Activated CD4-positive, alpha-beta T cell treated with anti-CD3 and anti-CD28 coated beads, Interleukin-2, amount 50 U/mL, for 48 hours (primary cell): ENCODE measurements at places on chromosomes 6 and 20.

DNA sequence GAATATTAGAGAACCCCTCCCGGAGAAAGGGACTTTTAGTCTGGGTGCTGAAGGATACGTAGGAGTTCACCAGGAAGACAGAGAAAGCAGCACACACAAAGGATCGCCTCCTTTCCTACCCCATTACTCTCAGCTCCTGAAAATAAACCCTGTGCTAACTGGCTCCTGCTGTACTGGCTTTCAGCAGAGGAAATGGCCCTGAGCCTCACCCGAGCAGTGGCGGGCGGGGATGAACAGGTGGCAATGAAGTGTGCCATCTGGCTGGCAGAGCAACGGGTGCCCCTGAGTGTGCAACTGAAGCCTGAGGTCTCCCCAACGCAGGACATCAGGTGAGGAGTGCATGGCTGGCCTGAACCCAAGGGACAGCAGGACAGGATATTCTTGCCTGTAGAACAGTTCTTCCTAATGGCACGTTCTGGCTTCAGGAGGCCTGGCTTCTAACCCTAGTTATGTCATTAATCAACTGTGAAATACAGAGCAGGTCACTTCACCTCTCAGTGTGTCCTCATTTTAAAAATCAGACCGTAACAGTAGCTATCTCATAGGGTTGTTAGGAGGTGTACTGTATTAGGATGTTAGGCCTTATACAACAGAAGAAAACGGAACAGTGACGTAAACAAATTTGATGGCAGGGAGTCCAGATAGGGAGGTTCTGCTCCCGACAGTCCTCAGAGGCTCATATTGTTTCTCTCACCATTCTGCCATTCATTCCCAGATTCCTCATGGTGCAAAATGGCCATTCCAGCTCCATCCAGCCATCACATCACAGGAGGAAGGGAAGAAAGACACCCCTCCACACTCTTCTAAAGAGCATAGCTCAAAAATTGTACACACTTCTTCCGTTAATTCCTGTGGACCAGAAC lies 1.8 kb downstream of the RBCK1 start:
- DNase-seq = no peak

DNA sequence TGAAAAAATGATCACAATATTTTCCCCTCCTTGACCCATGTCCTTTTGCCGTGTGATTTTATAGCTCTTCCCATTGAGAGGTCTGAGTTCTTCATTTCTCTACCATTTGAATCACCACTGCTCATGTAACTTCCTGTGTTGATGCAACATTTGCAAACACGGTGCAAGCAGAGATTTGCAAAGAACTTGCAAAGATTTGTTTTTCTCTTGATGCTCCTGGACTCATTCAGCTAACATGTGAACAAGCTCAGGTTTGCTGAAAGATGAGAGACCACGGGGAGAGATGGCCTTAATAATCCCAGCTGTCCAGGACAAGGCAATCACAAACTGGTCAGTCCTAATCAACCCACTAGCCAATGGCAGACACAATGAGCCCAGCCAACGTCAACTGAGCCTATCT lies 8.6 kb downstream of the VNN2 start:
- no peak for DNase-seq

DNA sequence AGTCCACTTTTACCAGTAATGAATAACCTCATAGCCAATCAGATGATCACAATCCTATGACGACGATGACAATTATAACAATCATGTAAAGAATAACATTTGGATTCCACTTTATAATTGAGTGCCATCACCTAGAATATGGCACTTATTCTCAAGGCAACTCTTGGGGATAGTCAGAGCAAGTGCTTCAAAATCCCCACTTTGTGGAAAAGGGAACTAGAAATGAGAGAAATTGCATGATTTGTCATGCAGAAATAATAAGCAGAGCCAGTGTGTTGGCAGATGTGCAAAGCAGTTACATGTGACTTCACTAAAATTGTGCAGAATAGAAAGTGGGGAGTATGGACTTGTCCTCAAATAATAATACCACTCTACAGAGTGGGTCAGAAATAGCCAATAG lies 41.3 kb downstream of the FRK start:
- no peak for DNase-seq

- DNase-seq = no peak
Measured at GRCh38 chr6:28947831-28948270, 24.1 kb upstream of the TRIM27 start.

GRCh38 chr6:89602166-89602565 lies 36.4 kb downstream of the LYRM2 start:
- no peak for DNase-seq

GRCh38 chr6:106908386-106908840 lies 66.1 kb downstream of the CD24 start:
- DNase-seq = no peak

- DNase-seq = peak; percentile 27
Measured at GRCh38 chr20:10671221-10671918, 2.4 kb downstream of the JAG1 start.

GRCh38 chr6:331622-332521 lies 39.6 kb downstream of the DUSP22 start:
- no peak for DNase-seq

- DNase-seq = no peak
Measured at GRCh38 chr6:149278997-149279396, 38.5 kb upstream of the TAB2 start.

GRCh38 chr6:113980937-113981554 lies 10.1 kb upstream of the HDAC2 start:
- no peak for DNase-seq

GRCh38 chr20:62396367-62397239 lies 9.7 kb downstream of the RPS21 start:
- DNase-seq = no peak

GRCh38 chr6:169220068-169220964 lies 33.3 kb downstream of the THBS2 start:
- DNase-seq = no peak

GRCh38 chr20:19260412-19261090 lies 48.1 kb downstream of the SLC24A3 start:
- DNase-seq = no peak

DNA sequence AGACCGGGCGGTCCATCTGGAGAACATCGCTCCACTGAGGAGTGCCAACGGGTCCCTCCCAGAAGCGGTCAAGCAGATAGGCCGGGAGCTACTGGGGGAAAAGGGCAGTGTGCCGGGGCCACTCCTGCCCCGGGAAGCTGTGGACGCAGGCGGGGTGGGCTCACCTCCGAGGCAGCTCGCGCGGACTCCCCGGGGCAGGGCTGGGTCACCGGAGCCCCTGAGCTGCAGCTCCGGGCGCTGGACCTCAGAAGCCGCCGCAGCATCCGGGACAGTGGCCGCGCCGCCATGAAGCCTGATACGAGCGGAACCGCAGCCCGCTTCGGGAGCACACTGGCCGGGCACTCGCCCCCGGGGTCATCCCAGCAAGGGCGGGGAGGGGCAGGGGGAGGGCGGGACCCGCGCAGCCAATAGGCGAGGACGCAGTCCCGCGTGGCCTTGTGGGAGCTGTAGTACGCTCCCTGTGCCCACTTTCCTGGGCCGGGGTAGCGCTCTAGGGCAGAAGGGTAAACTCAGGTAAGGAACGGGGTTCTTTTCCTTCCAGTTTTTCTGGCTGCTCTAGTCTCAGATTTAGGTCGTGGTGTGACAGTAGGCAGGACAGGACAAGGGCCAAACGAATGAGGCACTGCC lies at the start of gene MOCS1:
Gene MOCS1, minus strand, starts transcription at position 332 of the 627 bp plus-strand sequence. Its CDS starts 45 bp downstream, at position 287.
- peak; percentile 52 for DNase-seq

DNA sequence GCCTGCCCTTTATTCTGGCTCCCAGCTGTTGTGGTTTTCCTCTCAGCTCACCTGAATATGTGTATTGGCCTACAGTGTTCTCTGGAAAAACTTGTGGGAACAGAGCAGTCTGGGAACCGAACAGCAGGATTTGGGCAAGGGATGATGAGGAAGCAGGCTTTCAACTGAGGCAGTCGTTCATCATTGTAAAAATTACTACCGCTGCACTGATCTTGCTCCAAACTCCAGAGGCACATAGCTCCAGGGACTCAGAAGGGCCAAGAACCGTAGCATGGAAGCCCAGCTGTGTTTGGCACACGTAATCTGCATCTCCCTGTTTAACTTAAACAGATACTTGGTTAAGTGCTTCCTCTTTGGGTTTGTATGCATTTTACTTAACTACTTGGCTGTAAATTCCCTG lies 48.3 kb upstream of the EEF1A1 start:
- DNase-seq = no peak

- DNase-seq = no peak
Measured at GRCh38 chr6:122740091-122740490, 39.4 kb upstream of the FABP7 start.

GRCh38 chr20:43824309-43825050 lies 90.2 kb upstream of the TOX2 start:
- no peak for DNase-seq

GRCh38 chr6:75532521-75532920 lies 38.9 kb upstream of the FILIP1 start:
- DNase-seq = no peak

- DNase-seq = no peak
Measured at GRCh38 chr6:32439139-32439538, 548 bp upstream of the HLA-DRA start.

DNA sequence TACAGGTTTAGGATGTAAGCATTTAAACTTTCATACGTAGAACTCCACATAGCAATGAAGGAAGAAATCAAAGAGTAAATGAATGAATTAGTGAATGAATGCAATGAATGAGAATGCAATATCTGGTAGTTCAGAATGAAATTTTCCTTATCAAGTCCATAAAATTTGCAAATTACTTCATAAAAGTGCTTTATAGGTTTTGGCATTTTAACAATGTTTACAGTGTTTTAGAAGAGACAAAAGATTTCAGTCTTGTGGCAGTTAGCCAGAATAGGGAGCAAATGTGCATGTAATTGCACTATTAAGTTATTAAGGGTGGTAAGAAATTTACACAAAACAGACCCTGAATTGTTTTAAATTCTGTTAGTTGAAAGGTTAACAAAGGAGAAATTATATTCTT lies 739.4 kb upstream of the FLRT3 start:
- DNase-seq = no peak

DNA sequence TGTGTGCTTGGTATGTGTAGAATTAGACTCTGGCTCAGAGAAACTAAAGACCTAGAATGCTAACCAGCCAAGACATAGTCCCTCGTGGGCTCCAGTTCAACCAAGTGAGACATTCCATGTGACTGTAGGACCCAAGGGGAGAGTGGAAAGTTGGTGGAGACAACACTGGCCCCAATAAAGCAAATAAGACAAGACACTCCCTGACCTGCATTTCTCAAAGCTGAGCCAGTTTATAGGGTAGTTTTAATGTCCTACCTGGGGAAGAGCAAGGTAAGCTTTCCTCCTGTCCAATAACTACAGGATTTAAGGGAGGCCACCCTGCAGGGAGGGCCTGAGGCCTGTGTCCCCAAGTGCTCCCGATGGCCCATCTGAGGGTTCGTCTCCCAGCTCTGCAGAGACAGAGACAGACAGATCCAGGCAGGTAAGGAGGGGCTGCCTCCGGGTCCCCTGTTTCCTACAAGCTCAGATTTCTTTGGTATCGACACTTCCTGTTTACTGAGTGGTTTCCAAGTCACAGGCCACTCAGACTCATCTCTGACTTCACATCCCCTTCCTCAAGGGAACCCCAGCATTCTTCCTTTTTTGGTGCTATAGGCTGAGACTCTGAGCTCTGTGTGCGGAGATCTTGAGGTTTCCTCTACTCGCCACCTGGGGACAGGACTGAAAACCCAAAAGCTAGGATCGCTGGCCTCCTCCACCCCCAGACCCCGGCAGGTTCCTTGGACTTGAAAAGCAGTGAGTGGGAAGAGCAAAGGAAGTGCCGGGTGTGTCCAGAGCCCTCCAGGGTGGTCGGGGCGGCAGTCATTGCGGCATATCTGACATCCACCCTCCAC lies 92.4 kb downstream of the PRND start:
- no peak for DNase-seq

GRCh38 chr20:53224851-53225250 lies 252.7 kb downstream of the TSHZ2 start:
- DNase-seq = no peak

GRCh38 chr6:13431861-13432465 lies 55.4 kb downstream of the GFOD1 start:
- peak; percentile 43 for DNase-seq

DNA sequence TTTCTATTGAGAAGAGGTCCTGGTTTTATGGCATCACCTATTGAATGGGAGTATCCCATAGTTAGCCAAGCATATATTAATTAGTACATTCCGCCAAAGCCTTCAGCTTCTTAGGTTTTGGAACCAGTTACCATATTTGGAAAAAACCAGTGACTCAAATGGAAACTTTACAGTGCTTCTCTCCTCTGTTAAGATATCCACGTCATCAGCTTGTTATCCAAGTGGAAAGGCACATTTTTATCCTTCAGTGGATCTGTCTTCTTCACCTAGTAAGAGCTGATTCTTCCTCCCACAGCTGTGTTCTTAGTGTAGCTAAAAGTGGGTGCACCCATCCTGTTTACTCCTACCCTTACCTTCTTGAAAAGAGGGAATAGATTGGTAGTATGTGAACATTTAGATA lies 34.5 kb downstream of the TPD52L1 start:
- no peak for DNase-seq

GRCh38 chr20:1801929-1802306 lies 93.3 kb upstream of the SIRPA start:
- no peak for DNase-seq

- DNase-seq = no peak
Measured at GRCh38 chr6:24574809-24575208, 71.2 kb downstream of the KIAA0319 start.

DNA sequence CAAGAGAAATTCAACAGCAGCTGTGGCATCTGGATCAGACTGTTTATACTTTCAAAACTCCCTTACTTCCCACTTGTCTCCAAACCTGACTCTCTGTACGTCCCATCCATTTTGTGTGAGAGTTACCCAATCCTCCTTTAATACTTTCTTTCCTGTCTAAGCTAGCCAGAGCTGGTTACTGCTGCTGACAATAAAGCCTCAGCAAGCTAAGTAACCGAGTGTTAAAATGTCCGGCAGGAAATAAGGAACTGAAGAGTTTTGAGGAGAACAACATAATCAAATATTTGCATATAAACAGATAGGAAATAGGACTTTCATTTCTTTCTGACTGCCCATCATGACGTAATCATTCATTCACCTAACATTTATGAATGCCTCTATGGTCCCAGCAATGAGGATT lies 11.6 kb downstream of the TMEM30A start:
- no peak for DNase-seq

DNA sequence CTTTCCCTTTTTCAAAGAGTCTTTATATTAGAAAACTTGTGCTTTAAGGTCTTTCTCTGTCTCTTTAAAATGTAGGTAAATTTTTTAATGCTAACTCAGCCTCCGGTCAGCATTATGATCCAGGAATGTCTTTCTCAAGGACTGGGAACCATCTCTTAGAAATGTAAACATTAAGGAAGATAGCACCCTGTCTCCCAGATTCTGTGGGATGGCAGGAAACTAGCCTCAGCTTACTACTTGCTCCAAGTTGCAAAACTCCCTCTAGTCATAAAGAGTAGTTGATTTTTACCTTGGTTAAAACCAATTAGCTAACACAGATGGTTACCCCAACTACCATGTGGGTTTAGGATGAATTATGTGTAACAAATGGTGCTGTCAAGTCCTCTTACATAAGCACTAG lies 4.7 kb upstream of the TAAR1 start:
- no peak for DNase-seq
